ENCODE measurements at places on chromosomes 7 and 10.

GRCh38 chr10:23338155-23338828 lies 6.3 kb downstream of the C10orf67 start:
- peak; percentile 37 for DNase-seq

- DNase-seq = peak; percentile 72
Observed at GRCh38 chr10:30986053-30986555, 45.6 kb downstream of the ZNF438 start.

DNA sequence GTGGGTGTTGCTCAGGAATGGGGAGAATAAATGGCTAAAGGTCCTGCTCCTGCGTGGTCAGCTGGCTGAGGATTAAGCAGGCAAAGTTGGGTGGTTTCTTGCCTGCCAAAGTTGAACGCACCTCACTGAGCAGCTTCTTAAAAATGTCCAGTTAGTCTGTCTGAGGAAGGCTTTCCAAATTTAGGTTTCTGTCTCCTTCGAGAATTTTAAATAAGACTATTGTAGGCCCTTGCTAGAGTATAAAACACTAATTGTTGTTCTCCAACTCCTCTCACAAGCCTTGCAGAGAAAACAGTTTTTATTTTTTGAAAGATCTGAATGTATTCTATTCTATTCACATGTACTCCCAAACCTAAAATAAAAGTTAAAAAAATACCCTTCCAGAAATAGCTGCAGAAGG lies 122.0 kb upstream of the LAMB4 start:
- DNase-seq = no peak

GRCh38 chr7:24075426-24075810 lies 208.6 kb upstream of the NPY start:
- no peak for DNase-seq

- DNase-seq = no peak
Observed at GRCh38 chr10:101293007-101293723, 60.8 kb upstream of the BTRC start.

- DNase-seq = no peak
Observed at GRCh38 chr10:1280466-1281404, 224.6 kb downstream of the WDR37 start.

DNA sequence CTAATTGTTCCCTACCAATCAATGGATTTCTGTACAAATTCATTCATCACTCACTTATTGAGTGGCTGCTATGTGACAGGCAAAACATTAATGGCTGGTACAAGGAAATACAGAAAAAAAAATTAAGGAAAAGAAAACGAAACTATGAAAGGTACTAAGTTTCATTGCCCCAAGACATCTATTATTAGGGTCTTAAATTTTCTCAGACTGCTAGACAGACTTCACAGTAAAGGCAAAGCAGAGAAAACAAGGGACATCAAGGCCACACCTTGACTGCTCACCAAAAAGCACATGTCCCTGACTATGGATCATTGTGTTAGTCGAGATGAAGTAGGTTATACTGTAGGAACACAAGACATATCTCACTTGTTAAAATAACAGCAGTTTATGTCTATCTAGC lies 36.5 kb downstream of the DGKI start:
- no peak for DNase-seq

- no peak for DNase-seq
Observed at GRCh38 chr10:103568505-103568904, 75.0 kb downstream of the NEURL1 start.

- DNase-seq = no peak
Observed at GRCh38 chr7:5276611-5277010, 6.1 kb upstream of the SLC29A4 start.

- DNase-seq = peak; percentile 78
Observed at GRCh38 chr7:43646603-43647338, 63.9 kb downstream of the STK17A start.

DNA sequence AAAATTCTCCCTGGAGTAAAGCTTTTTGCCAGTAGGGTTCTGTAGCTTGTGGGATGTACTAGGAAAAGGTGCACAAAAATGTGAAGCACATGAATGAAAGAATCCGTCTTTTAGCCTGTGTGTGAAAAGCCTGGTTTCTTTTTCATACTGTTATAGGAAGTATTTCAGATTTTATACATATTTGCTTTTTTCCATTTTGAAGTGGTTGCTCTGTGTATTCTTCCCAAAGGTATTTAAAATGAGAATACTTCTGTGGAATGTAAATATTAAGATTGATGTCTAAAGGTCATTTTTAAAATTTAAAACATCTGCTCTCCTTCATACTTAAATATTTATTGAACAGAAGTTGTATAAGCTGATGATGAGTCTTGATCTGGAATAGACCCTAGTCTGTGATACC lies 96.8 kb downstream of the CDK14 start:
- no peak for DNase-seq

Data from fibroblast of mammary gland (primary cell).